ENCODE measurements at places on chromosomes 12 and 14. TPM values are rescaled to one million over a fixed set of nuclear protein-coding genes. Genes with fewer than 3 reads are reported as not detected.

GRCh38 chr14:23125011-23125410 lies 6.0 kb upstream of the CEBPE start:
- no peaks in the 10 kb centered on the region for H3K36me3 ChIP-seq
- no peaks in the 10 kb centered on the region for H3K27me3 ChIP-seq
- DNase-seq, result no peak
- H3K27ac ChIP-seq, result no peak overlapping the region

DNA sequence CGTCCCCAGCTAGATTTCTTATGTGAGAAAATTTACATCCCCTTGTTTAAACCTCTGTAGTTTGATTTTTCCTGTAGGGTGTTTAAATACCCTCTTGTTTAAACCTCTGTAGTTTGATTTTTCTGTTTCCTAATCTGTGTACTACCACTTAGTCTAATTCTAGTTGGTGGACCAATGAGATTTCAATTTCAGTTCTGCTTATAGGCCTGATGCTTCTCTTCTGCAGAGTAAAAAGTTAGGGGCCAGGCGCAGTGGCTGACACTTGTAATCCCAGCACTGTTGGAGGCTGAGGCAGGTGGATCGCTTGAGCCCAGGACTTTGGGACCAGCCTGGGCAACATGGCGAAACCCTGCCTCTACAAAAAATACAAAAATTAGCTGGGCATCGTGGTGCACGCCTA lies 11.5 kb downstream of the UBC start:
- no peak overlapping the region for H3K27ac ChIP-seq
- H3K4me3 ChIP-seq, result no peak overlapping the region
- H3K4me1 ChIP-seq, result peaks cover 23% of the 10 kb centered on the region
- no peaks in the 10 kb centered on the region for H3K36me3 ChIP-seq
- peaks cover 6% of the 10 kb centered on the region for H3K27me3 ChIP-seq

GRCh38 chr12:51270951-51271518 lies 820 bp upstream of the SMAGP start:
- peaks cover 28% of the 10 kb centered on the region for H3K4me1 ChIP-seq
- peaks cover 5% of the 10 kb centered on the region for H3K27me3 ChIP-seq
- H3K36me3 ChIP-seq, result no peaks in the 10 kb centered on the region
- no peak for DNase-seq
- H3K4me3 ChIP-seq, result peak overlapping the region; percentile 95
- peak overlapping the region; percentile 90 for H3K27ac ChIP-seq

DNA sequence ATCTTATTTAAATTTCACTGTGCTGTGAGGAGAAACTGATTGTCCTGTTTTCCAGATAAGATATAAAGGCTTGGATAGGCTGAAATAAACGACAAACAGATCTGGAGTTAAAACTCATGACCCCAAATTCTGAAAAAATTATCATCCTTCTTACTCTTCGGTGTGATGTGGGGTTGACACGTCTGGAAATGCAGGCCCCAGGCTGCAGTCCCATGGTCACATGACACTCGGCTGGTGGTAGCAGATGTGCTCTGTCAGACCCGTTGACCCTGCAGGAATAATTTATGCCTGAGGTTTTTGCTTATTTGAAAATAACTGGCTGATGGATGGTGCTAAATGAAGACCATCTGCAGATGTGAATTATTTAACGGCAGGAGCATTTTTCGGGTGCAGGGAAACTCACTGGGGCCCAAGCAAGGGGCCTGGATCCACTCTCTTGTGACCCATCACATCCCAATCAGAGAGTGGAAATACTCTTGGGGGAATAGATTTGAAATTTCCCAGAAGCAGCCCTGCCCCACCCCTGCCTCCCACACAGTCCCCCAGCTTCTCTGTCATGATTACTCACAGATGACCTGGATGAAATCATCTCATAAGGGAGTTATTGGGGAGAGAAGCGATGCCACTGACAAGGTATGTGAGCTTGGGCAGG lies 47.7 kb upstream of the CMKLR1 start:
- H3K36me3 ChIP-seq, result peaks cover 8% of the 10 kb centered on the region
- H3K4me1 ChIP-seq, result no peaks in the 10 kb centered on the region
- H3K27me3 ChIP-seq, result peaks cover 3% of the 10 kb centered on the region
- DNase-seq, result no peak
- H3K4me3 ChIP-seq, result no peak overlapping the region

The MAP1LC3B2 gene
- 2.4 TPM for polyA plus RNA-seq

The SIX6 gene
- not detected for polyA plus RNA-seq

The ALDH2 gene
- 8.2 TPM for polyA plus RNA-seq

The NDRG2 gene
- 10.9 TPM for polyA plus RNA-seq

The SERPINA12 gene
- polyA plus RNA-seq, result not detected
